Ascending aorta (tissue), 2 donors: ENCODE measurements at places on chromosomes 1 and 21. TPM values are rescaled to one million over a fixed set of nuclear protein-coding genes. Genes with fewer than 3 reads are reported as not detected.

DNA sequence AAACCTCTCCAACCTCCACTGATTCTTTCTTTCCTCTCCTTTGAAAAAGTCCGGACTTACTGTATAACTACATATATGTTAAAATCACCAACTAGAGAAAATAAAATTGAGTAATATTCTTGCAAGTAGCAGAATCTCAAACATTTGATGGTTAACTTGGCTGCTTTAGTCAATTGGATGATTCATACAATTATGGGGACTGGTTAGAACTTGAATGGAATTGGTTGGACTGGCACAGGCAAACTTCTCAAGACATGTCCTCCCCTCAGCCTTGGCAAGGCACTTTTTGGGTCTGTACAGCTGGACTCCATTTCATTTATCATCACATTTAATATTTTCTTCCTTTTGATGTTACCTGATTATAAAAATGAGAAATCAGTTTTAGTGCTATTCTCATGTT, 6.5 kb downstream of the WLS start:
- H3K36me3 ChIP-seq, result no peaks in the 10 kb centered on the region
- no peak overlapping the region for H3K27ac ChIP-seq
- no peaks in the 10 kb centered on the region for H3K27me3 ChIP-seq
- H3K4me3 ChIP-seq, result no peak overlapping the region
- DNase-seq, result no peak
- H3K4me1 ChIP-seq, result peaks cover 19% of the 10 kb centered on the region

MYBPH gene
- total RNA-seq, result not detected

DNA sequence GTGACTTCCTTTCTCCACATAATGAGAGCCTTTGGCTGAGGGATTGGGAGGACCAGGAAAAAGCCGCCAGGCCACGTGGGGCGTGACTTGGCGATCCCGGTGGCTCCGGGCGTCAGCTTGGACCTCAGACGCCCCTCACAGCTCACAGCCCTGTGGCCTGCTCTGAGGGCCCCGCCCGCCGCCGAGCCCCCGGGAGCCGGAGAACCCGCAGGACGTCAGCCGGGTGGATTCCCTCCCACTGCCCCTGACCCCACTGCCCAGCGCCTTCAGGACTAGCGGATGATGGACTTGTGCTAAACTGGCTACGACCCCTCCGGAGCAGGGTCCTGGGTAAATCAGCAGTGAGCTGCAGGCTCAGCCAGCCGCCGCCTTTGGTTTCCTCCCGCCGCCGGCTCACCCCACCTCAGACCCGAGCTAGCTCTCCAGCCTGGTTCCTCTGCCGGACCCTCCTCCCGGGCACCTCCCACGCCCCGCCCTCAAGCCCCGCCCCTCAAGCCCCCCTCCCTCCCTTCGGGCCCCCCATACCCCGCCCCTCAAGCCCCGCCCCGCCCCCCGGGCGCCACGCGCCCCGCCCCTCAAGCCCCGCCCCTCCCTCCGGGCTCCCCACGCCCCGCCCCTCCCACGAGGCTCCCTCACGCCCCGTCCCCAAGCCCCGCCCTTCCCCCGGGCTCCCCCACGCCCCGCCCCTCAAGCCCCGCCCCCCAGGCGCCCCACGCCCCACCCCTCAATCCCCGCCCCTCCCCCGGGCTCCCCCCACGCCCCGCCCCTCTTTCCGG, 10.0 kb upstream of the FAAP20 start:
- DNase-seq, result peak; percentile 93
- H3K4me3 ChIP-seq, result peak overlapping the region; percentile 71
- H3K36me3 ChIP-seq, result no peaks in the 10 kb centered on the region
- peaks cover 55% of the 10 kb centered on the region for H3K4me1 ChIP-seq

FNDC5 gene
- 8.9 TPM for total RNA-seq

DNA sequence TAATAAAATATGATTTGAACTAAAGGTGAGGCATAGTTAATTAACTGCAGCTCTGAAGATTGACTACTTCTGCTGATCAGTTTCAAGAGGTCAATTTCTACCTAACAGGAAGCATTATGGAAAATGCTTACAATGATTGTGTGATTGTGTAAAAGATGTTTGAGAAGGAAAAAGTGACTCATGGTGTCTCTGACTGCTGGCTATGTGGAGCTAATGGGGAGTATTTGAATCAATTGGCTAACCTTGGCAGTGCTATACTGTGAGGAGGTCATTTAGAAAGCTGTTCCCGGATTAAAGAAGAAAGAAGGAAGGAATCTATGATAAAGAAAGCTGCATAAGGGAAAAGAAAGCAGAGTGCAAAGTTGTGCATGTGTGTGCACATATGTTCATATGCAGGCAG, 376.5 kb downstream of the ADGRL2 start:
- H3K4me3 ChIP-seq, result no peak overlapping the region
- no peak overlapping the region for H3K27ac ChIP-seq
- H3K4me1 ChIP-seq, result no peaks in the 10 kb centered on the region
- no peak for DNase-seq
- no peaks in the 10 kb centered on the region for H3K36me3 ChIP-seq
- H3K27me3 ChIP-seq, result no peaks in the 10 kb centered on the region

DNA sequence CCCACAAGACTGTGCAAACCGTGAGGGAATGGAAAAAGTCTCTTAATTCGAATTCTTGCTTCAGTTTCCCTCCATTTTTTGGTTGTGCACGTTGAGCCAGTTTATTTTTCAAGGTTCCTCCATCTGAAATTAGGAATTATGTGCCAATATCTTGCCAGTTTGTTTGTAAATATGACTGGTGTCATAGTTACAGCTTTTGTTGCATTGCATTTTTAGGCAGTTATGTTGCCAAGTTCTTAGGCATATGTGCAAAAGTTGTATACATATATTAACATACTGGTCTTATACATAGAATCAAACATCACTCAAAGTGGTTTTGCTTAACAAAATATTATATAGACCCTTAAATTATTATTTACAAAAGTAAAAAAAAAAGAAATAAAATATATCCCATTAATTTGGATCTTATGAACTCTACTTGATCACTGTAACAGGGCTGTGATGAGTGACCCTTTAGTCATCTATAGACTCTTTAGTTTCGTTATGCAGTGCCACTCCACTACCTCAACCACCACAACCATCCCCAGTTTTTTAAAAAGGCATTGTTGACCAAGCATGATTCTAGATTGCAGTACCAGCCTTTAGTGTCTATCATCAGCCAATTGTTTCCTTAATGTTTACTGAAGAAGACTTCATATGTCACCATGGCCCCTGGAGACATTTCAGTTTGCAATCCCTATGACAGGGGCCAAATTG, 20.9 kb upstream of the DYNLT5 start:
- H3K4me3 ChIP-seq, result no peak overlapping the region
- peaks cover 17% of the 10 kb centered on the region for H3K36me3 ChIP-seq
- H3K27me3 ChIP-seq, result no peaks in the 10 kb centered on the region
- H3K27ac ChIP-seq, result no peak overlapping the region
- DNase-seq, result no peak

DNA sequence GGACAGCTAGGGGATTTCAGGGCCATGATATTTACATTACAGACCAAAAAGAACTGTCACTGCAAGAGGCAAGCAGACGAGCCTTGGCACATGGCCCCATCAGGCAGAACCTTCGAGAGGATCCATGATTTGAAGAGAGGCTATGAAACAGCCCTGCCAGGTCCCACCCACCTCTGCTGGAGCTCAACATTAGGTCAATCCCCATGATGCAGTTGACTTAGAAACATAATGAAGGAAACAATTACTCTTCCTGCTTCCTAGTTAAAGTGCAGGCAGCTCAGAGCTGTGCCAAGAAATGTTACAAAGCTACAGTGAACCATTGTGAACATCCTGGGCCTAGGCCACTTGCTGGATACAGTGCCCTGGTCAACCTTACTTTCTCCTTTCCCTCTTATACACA, 41.7 kb upstream of the PTCH2 start:
- H3K36me3 ChIP-seq, result peaks cover 3% of the 10 kb centered on the region
- no peak overlapping the region for H3K4me3 ChIP-seq
- no peaks in the 10 kb centered on the region for H3K27me3 ChIP-seq

DNA sequence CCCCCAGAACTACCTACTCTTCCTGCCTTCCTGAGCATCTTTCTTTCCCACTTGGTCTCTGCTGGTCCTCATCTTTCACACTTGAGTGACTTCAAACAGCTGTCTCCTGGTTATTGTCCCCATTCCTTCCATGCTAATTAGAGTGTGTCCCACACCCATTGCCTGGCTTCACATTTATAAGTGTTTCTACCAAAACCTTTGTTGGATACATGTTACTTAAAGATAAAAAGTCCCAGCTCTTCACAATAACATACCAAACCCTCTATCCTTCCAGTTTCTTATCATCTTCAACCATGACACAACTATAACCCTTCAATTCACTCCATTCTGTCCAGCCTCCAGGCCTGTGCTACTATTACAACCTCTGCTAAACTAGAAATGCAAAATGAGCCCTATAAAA, 41.0 kb downstream of the VCAM1 start:
- no peak for DNase-seq
- no peaks in the 10 kb centered on the region for H3K36me3 ChIP-seq
- H3K27ac ChIP-seq, result no peak overlapping the region
- no peaks in the 10 kb centered on the region for H3K27me3 ChIP-seq

GJA9 gene
- total RNA-seq, result not detected

DNA sequence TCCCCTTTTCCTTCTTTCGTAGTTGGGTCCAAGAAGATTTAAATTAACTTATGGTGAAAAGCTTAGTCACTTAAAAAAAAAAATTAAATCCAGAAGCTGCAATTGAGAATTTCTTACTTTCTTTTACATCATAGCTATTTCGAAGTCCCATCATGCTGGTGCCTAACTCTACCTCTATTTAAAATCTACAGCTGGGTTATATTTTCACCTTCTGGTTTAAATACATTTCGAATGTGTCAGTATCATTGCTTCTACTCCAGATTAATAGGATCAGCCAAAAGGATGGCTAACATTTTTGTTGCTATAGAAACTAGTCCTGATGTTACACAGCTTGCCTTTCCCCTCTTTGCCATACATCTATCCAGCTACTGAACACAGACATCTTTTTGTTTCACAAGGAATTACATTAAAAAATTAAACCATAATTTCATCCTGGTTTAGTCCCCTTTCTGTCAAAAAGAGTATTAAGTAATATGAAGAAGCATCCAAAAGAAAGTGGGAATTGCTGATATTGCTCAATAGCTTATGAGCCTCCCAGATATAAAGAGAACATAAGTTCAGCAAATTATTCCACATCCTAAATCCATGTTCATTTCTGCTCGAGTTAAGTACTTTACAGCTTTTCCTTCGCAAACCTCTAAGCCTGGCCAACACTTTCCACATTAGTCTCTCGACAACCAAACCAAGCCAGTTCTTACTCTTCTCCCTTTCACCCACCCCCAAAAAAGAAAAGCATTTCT, 396.7 kb upstream of the DAB1 start:
- no peaks in the 10 kb centered on the region for H3K4me1 ChIP-seq
- no peaks in the 10 kb centered on the region for H3K27me3 ChIP-seq
- H3K27ac ChIP-seq, result no peak overlapping the region

DNA sequence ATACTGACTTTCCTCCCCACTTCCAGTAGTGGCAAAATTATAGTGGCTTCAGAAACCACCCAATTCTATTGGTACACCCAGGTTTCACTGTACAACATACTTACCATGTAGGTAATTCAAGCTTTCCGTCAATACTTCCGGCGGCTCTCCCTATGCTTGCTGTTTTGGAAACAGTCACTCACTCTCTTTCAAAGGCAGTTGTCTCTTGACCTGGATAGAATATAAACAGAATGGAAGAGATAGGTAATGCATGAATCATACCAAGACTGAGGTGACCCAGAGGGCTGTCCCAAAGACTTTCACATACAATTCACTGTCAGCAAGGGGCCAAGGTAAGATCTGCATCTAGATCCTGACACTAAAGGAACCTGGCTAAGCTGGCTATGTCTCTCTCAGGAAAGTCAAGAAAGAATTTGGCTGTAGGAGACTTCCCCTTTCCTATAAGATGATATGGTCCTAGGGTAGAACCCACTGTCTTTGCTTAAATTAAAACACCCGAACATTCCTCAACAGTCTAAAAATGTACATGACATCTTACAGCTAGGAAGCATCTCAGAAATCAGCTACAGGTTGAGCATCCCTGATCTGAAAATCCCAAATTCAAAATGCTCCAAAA, 59.6 kb downstream of the LUZP1 start:
- DNase-seq, result no peak
- peaks cover 26% of the 10 kb centered on the region for H3K36me3 ChIP-seq
- no peak overlapping the region for H3K4me3 ChIP-seq
- no peak overlapping the region for H3K27ac ChIP-seq
- H3K4me1 ChIP-seq, result peaks cover 6% of the 10 kb centered on the region

LPAR3 gene
- not detected for total RNA-seq

AADACL3 gene
- total RNA-seq, result not detected

- no peaks in the 10 kb centered on the region for H3K36me3 ChIP-seq
- DNase-seq, result no peak
- no peaks in the 10 kb centered on the region for H3K4me1 ChIP-seq
- no peaks in the 10 kb centered on the region for H3K27me3 ChIP-seq
These were observed 61.6 kb downstream of the LRRN2 start for GRCh38 chr1:204623894-204624361.

AVPR1B gene
- total RNA-seq, result not detected

GRCh38 chr21:43853851-43854772, 10.9 kb upstream of the AGPAT3 start:
- no peaks in the 10 kb centered on the region for H3K36me3 ChIP-seq
- no peak overlapping the region for H3K27ac ChIP-seq
- no peaks in the 10 kb centered on the region for H3K27me3 ChIP-seq

GRCh38 chr1:242770366-242770765, 245.9 kb upstream of the PLD5 start:
- no peak overlapping the region for H3K4me3 ChIP-seq
- DNase-seq, result no peak
- H3K27me3 ChIP-seq, result no peaks in the 10 kb centered on the region

DNA sequence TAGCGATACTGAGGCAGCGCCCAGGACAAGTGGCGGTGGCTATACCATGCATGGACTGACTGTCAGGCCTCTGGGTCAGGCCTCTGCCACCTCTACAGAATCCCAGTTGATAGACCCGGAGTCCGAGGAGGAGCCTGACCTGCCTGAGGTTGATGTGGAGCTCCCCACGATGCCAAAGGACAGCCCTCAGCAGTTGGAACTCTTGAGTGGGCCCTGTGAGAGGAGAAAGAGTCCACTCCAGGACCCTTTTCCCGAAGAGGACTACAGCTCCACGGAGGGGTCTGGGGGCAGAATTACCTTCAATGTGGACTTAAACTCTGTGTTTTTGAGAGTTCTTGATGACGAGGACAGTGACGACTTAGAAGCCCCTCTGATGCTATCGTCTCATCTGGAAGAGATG, 3.2 kb upstream of the IL10RB start:
- no peak overlapping the region for H3K27ac ChIP-seq
- H3K4me3 ChIP-seq, result no peak overlapping the region
- H3K36me3 ChIP-seq, result peaks cover 14% of the 10 kb centered on the region
- H3K27me3 ChIP-seq, result no peaks in the 10 kb centered on the region

- no peak overlapping the region for H3K27ac ChIP-seq
- H3K27me3 ChIP-seq, result no peaks in the 10 kb centered on the region
- H3K4me3 ChIP-seq, result no peak overlapping the region
- no peaks in the 10 kb centered on the region for H3K4me1 ChIP-seq
These were observed 146.0 kb downstream of the GPATCH2 start for GRCh38 chr1:217484871-217485270.

- H3K36me3 ChIP-seq, result no peaks in the 10 kb centered on the region
- no peak for DNase-seq
- no peak overlapping the region for H3K4me3 ChIP-seq
- no peaks in the 10 kb centered on the region for H3K27me3 ChIP-seq
These were observed 25.5 kb downstream of the RGS7 start for GRCh38 chr1:241331328-241332036.

SNX7 gene
- 6.2 TPM for total RNA-seq

OR10J1 gene
- total RNA-seq, result not detected

GUCA2B gene
- total RNA-seq, result not detected

GRCh38 chr1:237864338-237865244, 26.1 kb downstream of the ZP4 start:
- H3K27ac ChIP-seq, result no peak overlapping the region
- peak; percentile 69 for DNase-seq
- H3K36me3 ChIP-seq, result no peaks in the 10 kb centered on the region
- no peaks in the 10 kb centered on the region for H3K27me3 ChIP-seq
- H3K4me1 ChIP-seq, result no peaks in the 10 kb centered on the region

PCAT6 gene
- not detected for total RNA-seq
